ENCODE measurements at places on chromosomes 5 and 9. TPM values are rescaled to one million over a fixed set of nuclear protein-coding genes. Genes with fewer than 3 reads are reported as not detected.

- H3K4me1 ChIP-seq: peaks cover 4% of the 10 kb centered on the region
- H3K36me3 ChIP-seq: no peaks in the 10 kb centered on the region
- no peak for DNase-seq
- H3K27ac ChIP-seq: no peak overlapping the region
- peaks cover 2% of the 10 kb centered on the region for H3K27me3 ChIP-seq
These were observed 157.1 kb upstream of the COL5A1 start for GRCh38 chr9:134484479-134484878.

The HMMR gene
- 4.0 TPM for total RNA-seq

The ADRB2 gene
- 0.64 TPM for total RNA-seq

- H3K27ac ChIP-seq: peak overlapping the region; percentile 73
- H3K4me3 ChIP-seq: no peak overlapping the region
- peaks cover 5% of the 10 kb centered on the region for H3K36me3 ChIP-seq
- DNase-seq: peak; percentile 52
These were observed 27.2 kb downstream of the RECK start for GRCh38 chr9:36063804-36064447.

DNA sequence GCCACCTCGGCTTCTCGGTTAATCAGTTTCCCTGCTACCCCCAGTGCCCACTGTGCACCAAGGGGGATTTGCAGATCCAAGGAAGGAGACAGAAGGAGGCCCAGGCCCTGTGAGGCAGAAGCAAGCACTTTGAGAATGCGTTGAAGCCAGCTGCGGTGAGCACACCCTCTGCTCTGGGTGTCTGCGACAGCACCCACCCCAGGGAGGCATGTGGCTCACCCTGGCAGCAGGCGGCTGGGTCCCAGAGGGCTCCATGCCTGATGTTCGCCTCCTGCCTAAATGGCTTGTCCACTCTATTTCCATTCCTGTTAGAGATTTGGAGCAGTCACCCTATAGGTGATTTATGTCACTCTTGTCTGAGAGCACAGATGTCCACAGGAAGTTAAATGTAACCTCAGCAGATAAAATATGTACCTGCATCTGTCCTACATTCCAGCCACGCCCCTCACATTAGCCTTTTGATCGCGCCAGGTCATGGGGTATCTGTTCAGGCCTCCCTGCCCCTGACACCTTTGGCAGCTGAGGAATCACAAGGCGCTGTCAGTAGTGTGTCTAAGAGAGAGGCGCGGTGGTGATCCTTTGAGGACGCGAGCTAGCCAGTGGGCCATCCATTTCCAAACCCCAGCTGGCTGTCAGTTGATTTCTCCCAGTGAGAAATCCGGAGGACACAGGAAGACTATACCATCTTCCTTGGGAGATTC, 28.1 kb downstream of the PTGES2 start:
- peak overlapping the region; percentile 66 for H3K4me3 ChIP-seq
- H3K27me3 ChIP-seq: no peaks in the 10 kb centered on the region
- H3K4me1 ChIP-seq: peaks cover 52% of the 10 kb centered on the region
- peak overlapping the region; percentile 99 for H3K27ac ChIP-seq
- H3K36me3 ChIP-seq: peaks cover 7% of the 10 kb centered on the region

- peaks cover 34% of the 10 kb centered on the region for H3K4me1 ChIP-seq
- H3K27me3 ChIP-seq: no peaks in the 10 kb centered on the region
- H3K4me3 ChIP-seq: no peak overlapping the region
- peak; percentile 72 for DNase-seq
- peak overlapping the region; percentile 33 for H3K27ac ChIP-seq
These were observed 74.5 kb downstream of the MAPKAP1 start for GRCh38 chr9:125632321-125633115.

DNA sequence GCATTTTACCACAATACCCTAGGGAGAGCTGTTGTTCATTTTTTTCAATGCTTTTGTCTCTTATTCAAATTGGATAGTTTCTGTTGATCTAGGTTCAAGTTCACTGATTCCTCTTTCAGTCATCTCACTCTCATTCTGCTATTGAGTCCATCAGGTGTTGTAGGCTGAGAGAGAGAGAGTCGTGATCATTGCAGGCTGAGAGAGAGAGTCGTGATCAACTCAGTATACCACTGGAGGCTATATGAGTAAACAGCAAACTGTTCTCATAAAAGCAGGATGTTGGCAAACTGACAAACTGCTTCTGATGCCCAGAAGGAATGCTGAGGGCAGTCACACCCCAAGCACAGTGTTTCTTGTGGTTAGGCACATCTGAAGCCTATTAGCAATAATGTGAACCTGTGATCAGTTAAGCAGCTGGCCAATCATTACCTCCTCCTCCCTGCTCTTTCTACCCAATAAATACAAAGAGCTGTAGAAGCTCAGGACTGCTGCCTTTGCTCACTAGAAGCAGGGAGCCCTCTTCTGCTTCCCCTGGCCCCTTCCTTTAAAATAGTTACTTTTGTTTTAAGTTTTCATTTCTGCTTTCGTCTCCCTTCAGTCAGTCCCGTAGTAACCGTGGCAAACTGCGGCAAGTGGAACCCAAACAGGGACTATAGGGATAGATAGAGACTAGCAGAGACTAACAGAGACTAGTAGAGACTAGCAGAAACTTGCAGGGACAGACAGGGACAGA, 476.1 kb upstream of the ACO1 start:
- H3K4me3 ChIP-seq: no peak overlapping the region
- H3K27me3 ChIP-seq: no peaks in the 10 kb centered on the region
- no peak overlapping the region for H3K27ac ChIP-seq
- H3K36me3 ChIP-seq: no peaks in the 10 kb centered on the region
- H3K4me1 ChIP-seq: no peaks in the 10 kb centered on the region
- no peak for DNase-seq

DNA sequence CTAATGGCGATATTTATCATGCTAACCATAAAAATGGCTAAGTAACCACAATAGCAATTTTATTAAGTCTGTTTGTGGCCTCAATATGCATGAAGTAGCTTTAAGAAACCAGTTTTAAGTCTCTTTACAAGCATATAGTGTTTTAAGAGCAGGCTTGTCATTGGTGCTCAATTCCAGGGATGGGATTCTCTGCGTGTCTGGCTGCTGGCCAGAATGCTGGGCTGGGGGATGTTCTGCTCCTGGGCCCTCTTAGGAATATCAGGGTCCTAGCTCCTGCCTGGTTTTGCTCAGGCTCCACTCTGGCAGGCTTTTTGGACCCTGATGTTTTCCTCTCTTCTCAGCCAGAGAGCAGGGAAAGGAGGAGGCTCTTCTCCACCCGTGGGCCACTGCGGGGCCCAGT, 127.2 kb downstream of the PDE8B start:
- H3K27ac ChIP-seq: no peak overlapping the region
- no peaks in the 10 kb centered on the region for H3K27me3 ChIP-seq
- no peaks in the 10 kb centered on the region for H3K4me1 ChIP-seq
- no peak for DNase-seq
- no peaks in the 10 kb centered on the region for H3K36me3 ChIP-seq

The TMEM215 gene
- 3.0 TPM for total RNA-seq

Data from astrocyte (in vitro differentiated cells and primary cell).